ENCODE measurements at places on chromosomes 5 and 9. TPM values are rescaled to one million over a fixed set of nuclear protein-coding genes. Genes with fewer than 3 reads are reported as not detected.
A peak's percentile ranks its signal among the peaks of the same experiment; 100 is the strongest.

DNA sequence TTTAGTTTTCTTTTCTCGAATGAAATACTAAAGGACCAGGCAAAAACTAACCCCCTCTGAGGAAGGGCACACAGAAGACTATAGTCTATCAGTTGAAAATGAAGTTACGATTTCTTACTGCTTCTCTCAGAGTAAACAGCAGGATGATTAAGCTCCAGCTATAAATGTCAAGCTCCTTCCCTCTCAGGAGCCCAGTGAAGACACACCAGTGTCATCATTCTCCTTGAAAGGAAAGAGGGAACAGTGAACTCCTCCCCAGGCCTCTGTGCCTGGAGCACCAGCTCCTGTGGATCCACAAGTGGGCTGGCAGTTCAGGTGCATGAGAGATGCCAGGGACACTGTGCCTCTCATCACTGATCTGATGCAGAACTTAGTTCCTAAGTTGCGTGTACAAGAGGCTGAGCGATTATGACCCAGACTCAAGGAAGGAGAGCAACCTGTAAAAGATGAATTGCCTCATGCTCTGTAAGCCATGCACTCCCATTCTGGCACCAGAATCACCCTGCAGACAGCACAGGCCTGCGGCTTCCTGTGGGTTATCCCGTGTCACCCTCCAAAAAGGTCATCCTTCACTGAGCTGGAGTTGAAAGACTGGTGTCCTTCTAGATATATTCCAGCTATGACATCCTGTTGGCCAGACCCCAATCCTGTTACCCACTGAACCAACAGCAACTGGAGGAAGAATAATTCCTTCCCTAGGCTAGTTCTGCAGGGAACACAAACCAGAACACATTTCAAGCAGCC is 394.0 kb downstream of the SEMA5A start:
- H3K4me3 ChIP-seq: no peak overlapping the region
- no peak overlapping the region for H3K27ac ChIP-seq
- H3K36me3 ChIP-seq: no peaks in the 10 kb centered on the region
- no peaks in the 10 kb centered on the region for H3K4me1 ChIP-seq
- no peak for DNase-seq

IGFBPL1 gene
- total RNA-seq: 4.6 TPM

SH3TC2 gene
- 60.3 TPM for total RNA-seq

DNA sequence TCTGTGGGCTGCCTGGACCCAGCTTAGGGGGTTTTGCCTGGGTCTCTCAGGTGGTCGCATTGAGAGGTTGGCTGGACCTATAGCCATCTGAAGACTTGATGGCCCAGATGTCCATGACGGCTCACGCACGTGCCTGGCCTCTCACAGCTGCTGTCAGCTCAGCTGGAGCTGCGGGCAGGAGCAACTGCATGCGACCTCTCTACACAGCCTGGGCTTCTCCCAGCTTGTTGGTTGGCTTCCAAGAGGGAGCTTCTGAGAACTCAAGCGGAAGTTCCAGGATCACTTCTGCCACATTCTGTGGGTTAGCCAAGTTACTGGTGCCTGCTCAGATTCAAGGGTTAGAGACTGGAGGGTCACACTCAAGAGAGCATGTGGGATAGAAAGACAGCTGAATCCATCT is 99.2 kb downstream of the DAPK1 start:
- no peaks in the 10 kb centered on the region for H3K27me3 ChIP-seq
- H3K4me1 ChIP-seq: peaks cover 81% of the 10 kb centered on the region
- no peak overlapping the region for H3K27ac ChIP-seq
- no peak for DNase-seq
- no peak overlapping the region for H3K4me3 ChIP-seq

- H3K27me3 ChIP-seq: peaks cover 13% of the 10 kb centered on the region
- H3K36me3 ChIP-seq: peaks cover 10% of the 10 kb centered on the region
- peak within 1 kb of the TSS; percentile 79 for H3K4me3 ChIP-seq
- no peak within 1 kb of the TSS for H3K27ac ChIP-seq
- DNase-seq: peak; percentile 7
Measured at GRCh38 chr9:16870596-16871335, at the start of gene BNC2. Gene BNC2 (minus strand): TSS chr9:16870670. CDS start chr9:16870648, 22 bp downstream.

DNA sequence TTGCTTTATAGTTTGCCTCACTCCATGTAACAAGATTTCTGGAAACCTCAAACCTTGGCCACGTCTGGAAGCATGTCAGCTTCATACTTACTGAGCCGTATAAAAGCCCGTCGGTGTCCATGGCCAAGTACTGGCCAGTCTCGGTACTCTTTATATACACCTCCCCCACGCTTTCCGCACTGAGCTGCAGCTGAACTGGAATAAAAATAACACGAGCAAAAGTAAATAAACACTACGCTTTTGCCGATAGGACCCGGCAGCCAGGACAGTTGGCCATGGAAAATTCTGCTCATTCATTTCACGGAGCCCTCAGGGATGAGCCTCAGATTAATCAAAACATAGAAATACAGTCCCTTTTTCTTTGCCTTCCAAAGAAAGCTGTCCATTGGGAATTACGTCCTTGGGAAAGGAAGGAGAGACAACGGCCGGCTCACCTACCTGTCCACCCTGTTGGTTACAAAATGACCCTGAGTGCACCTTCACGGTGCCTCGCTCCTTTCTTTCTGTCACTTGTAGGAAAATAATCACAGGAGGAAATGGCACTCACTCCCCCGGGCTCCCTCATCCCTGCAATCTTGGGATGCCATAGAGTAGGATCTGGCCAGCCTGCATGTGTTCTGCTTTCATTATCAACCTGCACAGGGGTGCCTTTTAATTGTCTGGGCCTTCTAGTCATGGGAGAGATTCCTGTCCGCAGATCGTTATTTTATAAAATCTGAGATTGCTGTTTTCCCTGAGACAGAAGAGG is 85.1 kb downstream of the FGF1 start:
- peaks cover 44% of the 10 kb centered on the region for H3K4me1 ChIP-seq
- no peak overlapping the region for H3K27ac ChIP-seq
- no peaks in the 10 kb centered on the region for H3K36me3 ChIP-seq
- H3K4me3 ChIP-seq: peak overlapping the region; percentile 33
- no peak for DNase-seq
- no peaks in the 10 kb centered on the region for H3K27me3 ChIP-seq

GRCh38 chr5:1754531-1755220 is 45.0 kb downstream of the MRPL36 start:
- H3K36me3 ChIP-seq: no peaks in the 10 kb centered on the region
- H3K27me3 ChIP-seq: peaks cover 44% of the 10 kb centered on the region
- no peak overlapping the region for H3K4me3 ChIP-seq
- no peak for DNase-seq

DNA sequence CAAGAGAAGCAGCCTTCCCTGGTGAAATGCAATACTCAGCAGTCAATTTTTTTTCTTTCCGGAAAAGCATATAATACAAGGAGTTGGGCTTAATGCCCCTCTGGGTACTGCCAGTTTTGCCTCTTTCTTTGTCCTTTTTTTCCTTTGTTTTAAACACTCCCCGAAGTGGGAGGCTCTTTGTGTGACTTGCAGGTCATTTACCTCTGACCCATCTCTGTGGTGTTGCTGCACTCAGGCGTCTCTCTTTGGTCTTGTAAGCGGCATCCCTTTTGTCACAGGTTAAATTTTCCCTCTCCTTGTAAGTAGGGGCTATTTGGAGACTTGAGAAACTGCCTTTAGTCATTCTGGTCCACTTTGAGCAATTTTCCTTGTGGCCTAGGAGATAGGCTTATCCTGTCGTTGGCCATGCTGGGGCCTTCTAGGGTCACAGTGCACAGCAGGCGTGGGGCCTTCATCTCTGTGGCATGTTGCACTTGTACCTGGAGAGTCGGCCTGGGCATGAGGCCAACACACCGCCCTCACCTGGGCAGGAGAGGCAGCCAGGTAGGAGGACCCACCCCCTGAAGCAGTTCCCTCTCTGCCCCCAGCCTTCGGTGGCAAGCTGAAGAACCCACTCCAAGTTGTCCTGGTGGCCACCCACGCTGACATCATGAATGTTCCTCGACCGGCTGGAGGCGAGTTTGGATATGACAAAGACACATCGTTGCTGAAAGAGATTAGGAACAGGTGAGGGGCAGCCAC is 27.7 kb upstream of the CTSL start:
- H3K4me1 ChIP-seq: no peaks in the 10 kb centered on the region
- H3K27ac ChIP-seq: no peak overlapping the region
- no peak overlapping the region for H3K4me3 ChIP-seq
- no peaks in the 10 kb centered on the region for H3K27me3 ChIP-seq
- no peak for DNase-seq

GRCh38 chr9:32344551-32345182 is 39.8 kb upstream of the ACO1 start:
- no peak overlapping the region for H3K27ac ChIP-seq
- no peak overlapping the region for H3K4me3 ChIP-seq
- no peaks in the 10 kb centered on the region for H3K4me1 ChIP-seq
- DNase-seq: no peak

DNA sequence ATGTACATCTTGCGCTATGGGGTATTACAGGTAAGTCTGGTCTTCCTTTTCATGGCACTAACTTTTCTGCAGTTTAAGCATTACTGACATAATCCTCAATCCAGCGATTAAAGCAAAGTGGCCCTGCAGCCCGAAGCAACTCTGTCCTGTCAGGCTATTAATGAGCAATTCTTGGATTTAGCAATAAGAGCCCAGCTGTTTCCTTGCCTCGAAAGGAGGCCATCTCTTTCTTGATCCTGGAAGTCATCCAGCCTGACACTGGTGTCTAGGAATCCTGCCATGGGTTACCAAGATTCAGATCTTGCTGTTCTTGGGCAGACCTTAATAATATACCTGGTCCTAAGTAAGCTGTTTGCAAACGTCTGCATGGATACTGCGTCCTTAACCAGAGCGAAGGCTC is 102.0 kb downstream of the RFK start:
- H3K36me3 ChIP-seq: no peaks in the 10 kb centered on the region
- no peak overlapping the region for H3K27ac ChIP-seq
- H3K4me1 ChIP-seq: no peaks in the 10 kb centered on the region

DNA sequence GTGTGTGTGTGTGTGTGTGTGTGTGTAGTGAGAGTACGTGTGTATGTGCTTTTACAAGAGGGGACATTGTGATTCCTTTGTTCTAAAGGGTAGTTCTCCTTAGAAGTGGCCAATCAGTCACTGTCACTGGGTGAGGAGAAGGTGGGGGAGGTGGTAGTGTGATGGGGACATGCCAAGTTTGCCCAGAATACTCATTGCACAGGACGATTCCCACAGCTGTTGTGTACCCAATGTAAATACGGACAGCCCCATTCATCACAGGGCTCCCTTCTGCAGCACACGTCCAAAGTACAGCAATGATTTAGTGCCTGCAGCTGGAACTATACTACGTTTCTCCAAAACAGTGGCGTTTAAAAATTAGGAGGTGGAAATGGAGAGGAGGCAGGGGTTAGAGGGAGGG is 287.8 kb downstream of the TLR4 start:
- DNase-seq: no peak
- no peaks in the 10 kb centered on the region for H3K4me1 ChIP-seq
- H3K27me3 ChIP-seq: no peaks in the 10 kb centered on the region
- H3K27ac ChIP-seq: no peak overlapping the region

NOL8 gene
- total RNA-seq: 42.9 TPM

GRCh38 chr9:109894921-109895758 is 115.1 kb downstream of the PALM2AKAP2 start:
- H3K4me3 ChIP-seq: no peak overlapping the region
- no peak for DNase-seq
- no peaks in the 10 kb centered on the region for H3K4me1 ChIP-seq
- no peak overlapping the region for H3K27ac ChIP-seq

DNA sequence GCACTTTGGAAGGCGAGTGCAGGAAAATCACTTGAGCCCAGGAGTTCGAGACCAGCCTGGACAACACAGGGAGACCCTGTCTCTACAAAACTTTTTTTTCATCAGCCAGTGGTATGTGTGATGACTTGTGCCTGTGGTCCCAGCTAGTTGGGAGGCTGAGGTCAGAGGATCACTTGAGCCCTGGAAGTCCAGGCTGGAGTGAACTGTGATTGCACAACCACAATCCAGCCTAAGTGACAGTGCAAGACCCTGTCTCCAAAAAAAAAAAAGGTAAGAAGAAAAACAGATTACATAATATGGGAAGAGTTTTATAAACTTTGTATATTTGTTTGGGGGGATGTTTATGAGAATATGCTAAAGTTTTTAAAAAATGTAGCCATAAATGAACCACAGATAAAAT is 76.5 kb upstream of the CER1 start:
- no peaks in the 10 kb centered on the region for H3K36me3 ChIP-seq
- no peaks in the 10 kb centered on the region for H3K4me1 ChIP-seq
- H3K27me3 ChIP-seq: peaks cover 29% of the 10 kb centered on the region
- no peak overlapping the region for H3K4me3 ChIP-seq

DNA sequence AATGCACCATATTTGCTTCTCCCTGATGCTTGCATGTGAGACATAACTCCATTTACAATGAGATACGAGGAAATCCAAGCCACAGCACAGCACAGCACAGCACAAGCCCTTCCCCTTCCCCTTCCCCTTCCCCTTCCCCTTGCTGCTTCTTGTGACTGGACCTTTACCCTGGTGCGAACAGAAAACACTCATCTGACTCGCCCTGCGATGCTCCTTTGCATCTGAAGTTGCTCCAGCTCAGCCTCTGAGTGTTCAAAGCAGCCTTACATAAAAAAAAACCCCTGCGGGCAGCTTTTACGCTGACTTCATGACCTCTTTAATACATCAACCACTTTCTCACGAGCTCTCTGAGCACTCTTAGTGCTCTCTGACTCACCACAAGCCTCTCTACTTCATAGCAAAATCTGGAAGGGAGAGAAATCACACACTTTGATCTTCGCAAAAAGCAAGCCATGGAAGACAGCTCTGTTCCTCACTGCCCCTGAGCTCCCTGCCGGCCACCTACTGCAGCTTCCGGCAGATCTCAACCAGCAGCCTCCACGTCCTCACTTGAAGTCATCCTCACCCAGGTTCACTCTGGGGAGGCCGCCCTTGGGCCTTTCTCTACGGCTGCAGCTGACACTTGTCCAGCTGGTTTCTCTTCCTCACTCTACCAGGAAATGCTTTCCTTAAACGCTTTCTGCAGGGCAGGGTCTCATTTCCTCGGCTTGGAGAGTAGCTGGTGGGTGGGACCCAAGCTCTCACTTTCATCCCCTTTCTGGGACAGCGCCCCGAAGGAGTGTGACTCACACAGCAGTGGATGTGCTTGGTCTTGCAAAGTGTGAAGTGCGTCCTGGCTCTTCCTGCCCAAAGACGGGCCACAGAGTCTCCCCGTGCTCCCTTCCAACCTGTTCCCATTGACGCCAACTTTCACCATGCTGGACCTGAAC is 5.3 kb downstream of the SLC34A1 start:
- peak; percentile 76 for DNase-seq
- peaks cover 19% of the 10 kb centered on the region for H3K36me3 ChIP-seq
- H3K27me3 ChIP-seq: no peaks in the 10 kb centered on the region
- H3K27ac ChIP-seq: peak overlapping the region; percentile 75
- H3K4me3 ChIP-seq: peak overlapping the region; percentile 51
